ENCODE measurements at places on chromosomes 6 and 20.
A peak's percentile ranks its signal among the peaks of the same experiment; 100 is the strongest.

DNA sequence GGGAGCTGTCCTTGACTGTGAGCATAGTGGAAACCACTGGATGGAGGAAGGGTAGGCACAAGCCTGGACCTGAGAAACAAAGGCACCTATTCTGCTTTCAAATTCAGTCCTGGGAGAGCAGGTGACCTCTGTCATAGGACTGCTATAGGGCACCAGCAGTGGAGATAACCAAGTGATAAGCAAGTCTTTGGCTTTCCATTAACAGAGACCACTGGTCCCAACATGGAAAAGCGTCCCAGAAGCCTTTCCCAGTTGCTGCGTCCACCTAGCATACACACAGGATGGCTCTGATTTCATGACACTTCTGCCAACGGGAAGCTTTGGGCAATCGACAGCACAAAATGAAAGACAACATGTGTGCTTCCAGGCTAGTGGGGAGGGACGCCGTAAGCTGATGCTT, 8.9 kb downstream of the SLC22A3 start:
- DNase-seq: no peak

GRCh38 chr20:3811467-3812258, 8.7 kb upstream of the AP5S1 start:
- peak; percentile 93 for DNase-seq

- no peak for DNase-seq
Observed at GRCh38 chr6:6987749-6988148, 120.0 kb upstream of the RREB1 start.

DNA sequence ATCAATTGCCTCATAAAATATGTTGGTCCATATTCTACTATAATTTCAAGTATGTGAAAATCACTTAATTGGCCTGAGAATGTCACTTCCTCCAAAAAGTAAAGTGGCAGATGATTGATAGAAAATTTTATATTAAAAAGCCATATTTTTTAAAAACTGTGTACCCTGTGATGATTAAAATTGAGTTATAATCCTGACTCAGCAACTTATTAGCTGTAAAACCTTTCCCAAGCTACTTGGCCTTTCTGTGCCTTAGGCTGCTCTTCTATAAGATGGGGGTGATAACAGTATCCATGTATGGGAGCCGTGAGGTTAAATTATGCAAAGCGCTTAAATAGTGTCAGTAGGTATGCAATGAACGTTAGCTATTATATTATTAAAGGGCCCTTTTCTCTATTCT, 524.4 kb downstream of the TFAP2A start:
- DNase-seq: no peak

- no peak for DNase-seq
Observed at GRCh38 chr6:96015518-96016333, at the start of gene FUT9. Gene FUT9, plus strand, starts transcription at chr6:96015974. Its CDS starts 187,182 bp downstream, at chr6:96203156.

DNA sequence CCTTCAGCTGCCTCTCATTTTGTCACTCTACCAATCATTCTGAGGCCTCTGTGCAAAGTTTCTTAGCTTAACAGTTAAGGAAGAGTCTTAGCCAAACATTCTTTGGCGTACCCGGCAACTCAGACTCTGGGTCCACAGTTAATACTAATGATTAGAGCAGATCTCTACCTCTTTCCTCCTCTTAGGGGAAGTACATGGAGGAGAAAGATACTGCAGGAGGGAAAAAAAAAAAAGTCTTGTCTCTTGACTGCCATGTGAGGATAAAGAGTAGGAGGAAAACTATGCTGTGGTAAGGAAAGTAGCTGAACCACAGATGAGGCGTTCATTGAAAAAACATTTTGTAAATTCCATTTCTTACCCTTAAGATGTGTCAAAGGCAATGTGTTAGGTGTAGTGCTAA, 44.0 kb upstream of the MARCKS start:
- no peak for DNase-seq

DNA sequence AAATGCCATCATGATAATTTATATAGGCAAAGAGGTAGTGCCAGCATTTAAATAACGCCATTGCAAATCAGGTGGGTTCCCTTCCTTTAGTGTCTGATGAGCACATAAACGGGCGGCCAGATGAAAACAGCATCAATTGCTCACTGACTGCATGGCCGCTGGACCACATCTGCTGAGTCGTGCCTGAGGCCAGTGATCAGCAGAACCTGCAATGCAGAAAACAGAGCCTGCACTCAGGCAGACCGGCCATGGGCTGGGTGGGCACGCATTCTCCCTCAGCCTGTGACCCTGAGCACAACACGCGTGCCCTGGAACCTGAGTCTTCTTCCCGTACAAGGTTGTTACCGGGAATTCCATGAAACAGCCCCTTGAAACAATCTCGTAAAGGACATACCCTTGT, 144.0 kb upstream of the THBS2 start:
- no peak for DNase-seq

DNA sequence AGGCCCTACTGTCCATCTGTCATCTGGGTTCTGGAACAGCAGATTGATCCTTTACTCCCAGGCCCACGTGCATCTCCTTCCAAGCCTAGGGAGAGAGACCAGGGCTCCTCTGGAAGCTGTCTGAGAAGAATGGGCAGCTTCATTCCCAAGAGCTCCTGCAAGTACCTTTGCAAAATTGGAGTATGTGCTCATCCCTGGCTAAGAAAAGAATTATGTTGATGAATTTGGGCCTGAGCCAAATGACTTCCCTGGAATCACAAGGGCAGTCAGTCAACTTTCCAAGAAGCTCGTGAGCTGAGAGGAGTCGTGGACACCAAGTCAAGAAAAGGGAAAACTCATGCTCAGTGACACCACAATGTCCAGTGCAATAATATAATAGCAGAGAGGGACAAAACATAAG, 54.6 kb upstream of the AKAP12 start:
- DNase-seq: no peak
